Testis (tissue), 5 donors: ENCODE measurements at places on chromosomes 4 and X. TPM values are rescaled to one million over a fixed set of nuclear protein-coding genes. Genes with fewer than 3 reads are reported as not detected.

Gene LUZP4
- 13.7 TPM for total RNA-seq

Gene GNRHR
- not detected for total RNA-seq

Gene SPANXN4
- total RNA-seq = 13.9 TPM

Gene GLRB
- total RNA-seq = 4.4 TPM

Gene LIAS
- 24.0 TPM for total RNA-seq

Gene KLHL13
- total RNA-seq = 6.5 TPM

Gene FABP2
- total RNA-seq = not detected

Gene SLITRK4
- total RNA-seq = 2.1 TPM

Gene GPR82
- total RNA-seq = 0.31 TPM

DNA sequence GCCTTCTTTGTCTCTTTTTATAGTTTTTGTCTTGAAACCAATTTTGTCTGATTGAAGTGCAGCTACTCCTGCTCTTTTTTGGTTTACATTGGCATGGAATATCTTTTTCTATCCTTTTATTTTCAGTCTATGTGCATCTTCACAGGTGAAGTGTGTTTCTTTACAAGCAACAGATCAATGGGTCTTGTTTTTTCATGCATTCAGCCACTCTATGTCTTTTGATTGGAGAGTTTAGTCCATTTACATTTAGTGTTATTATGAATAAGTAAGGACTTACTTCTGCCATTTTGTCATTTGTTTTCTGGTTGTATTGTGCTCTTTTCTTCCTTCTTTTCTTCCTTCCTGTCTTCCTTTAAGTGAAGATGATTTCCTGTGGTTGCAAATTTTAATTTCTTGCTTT, 224.4 kb downstream of the SLC39A8 start:
- DNase-seq = no peak

GRCh38 chr4:170079981-170080380, 9.8 kb downstream of the AADAT start:
- DNase-seq = no peak

GRCh38 chr4:124279741-124280140, 432.8 kb downstream of the ANKRD50 start:
- DNase-seq = no peak

DNA sequence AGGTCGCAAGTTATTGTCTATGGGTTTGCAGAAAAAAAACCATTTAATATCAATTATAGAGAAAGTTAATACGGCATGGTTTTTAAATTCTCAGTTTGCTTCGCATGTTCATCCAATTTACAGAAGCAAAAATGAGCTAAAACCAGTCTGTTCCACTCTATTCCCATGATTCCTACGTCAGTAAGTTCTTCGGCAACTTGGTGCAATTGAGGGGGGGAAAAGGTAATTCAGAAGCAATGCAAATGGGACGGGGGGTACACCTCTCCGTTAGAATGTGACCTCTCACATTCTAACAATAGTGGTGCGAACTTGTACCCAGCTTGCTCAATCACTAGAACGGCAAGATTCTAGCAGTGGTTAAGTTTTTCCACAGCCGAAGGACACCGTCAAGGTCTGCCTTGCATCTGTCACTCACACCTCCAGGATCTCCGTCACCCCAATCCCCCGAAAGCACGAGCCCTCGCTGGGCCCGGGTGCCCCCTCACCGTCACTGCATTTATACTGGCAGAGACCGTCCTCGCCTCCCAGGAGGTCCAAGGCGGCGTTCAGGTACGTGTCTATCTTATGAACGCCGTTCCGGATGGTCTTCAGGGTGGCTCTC, 653 bp downstream of the PLA2G12A start:
- DNase-seq = peak; percentile 15

- DNase-seq = no peak
Measured at GRCh38 chr4:121411151-121411744, 30.4 kb upstream of the QRFPR start.

DNA sequence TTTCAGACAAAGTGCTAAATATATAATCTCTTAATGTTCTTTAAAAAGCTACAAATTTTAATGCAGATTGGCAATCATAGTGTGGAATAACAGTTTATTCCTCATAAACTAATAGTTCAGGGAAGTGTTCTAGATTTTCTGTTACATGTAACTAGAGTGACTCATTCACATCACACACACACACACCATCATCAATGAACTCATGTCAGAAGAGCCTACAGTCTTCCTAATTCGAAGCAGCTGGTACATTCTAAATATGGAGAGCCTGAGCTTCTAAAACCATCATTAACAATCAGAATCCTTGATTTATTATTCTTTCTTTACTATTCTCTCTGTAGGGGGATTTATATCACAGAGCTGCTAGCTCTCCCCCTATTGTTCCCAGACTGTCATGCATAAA, 49.6 kb downstream of the DKK2 start:
- DNase-seq = no peak

DNA sequence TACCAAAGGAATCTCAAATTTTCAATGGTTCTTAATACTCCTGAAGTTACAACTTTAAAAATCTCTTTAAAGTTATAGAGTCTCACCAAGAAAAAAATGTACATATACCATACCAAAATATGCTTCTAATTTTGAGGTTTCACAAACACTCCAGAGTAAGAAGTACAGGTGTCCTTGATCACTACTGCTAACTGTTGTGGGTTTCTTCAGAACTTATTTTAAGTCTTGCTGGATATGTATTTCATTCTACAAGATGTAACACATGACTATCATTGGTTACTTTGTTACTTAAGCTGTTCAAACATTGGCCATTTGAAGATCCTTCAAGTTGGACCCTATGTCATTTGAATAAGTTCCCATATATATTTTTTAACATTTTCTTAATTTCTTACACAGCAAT, 808.0 kb downstream of the PCDH19 start:
- DNase-seq = no peak
